NT2/D1 (cell line): ENCODE measurements at places on chromosomes 11 and 22.

GRCh38 chr11:92324890-92325289 is 100.3 kb downstream of the FAT3 start:
- no peak for DNase-seq

DNA sequence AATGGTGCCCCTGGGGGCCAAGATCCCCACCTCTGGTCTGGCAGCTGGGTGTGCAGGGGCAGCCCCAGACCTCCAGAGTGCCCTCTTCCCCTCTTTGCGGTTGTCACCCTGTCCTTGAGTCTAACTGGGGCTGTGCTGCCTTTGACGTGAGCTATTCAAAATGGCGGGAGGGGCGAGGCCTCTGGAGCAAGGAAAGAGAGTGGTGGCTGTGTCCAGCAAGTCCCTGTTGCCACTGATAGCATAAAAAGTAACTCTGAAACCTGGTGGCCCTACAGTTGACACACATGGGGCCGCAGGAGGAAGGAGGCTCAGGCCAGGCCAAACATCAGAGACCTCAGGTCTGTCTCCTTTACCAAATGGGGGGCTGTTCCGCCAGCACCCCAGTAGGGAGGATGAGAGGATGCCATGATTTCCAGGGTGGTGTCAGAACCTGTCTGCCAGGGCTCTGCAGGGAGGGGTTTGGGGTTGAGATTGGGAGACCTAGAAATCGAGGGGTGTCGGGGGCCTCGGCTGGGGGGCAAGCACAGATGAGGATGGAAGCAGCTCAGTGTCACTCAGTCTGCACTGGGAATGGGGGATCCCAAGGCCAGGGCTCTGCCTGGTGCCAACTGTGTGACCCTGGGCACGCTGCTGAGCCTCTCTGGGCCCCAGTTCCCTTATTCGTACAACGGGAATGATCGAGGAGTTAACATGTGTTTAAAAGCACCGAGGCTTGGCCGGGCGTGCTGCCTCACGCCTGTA is 49.2 kb upstream of the KCNQ1OT1 start:
- no peak for DNase-seq

DNA sequence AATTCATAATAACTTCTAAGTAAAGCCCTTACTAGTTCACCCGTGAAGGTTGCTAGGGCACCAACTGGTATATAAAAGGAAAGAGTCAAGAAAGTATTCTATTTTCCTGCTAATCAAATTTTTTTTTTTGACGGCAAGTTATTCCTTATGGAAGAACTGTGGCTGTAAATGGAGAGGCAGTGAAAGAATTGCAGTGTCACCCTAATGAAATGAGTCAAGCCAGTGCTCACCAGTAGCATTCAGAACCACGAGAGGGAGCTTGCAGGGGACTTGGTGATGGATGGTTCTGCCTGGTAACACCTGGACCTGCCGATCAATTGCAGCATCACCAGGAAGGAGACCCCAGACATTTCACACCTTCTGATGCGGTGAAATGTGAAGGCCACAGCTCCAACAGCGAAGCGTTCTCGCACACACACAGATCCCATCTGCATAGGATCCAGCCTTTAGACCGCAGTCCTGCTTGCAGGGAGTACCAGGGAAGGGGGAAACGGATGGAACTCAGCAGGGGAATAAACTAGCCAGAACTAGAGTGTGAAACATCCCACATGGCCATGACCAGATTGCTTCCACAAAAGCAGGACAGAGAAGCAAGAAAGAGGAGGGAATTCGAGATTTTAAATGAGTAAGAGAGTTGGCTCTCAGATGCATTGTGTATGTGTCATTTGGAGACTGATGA is 326.2 kb downstream of the TBC1D22A start:
- no peak for DNase-seq

DNA sequence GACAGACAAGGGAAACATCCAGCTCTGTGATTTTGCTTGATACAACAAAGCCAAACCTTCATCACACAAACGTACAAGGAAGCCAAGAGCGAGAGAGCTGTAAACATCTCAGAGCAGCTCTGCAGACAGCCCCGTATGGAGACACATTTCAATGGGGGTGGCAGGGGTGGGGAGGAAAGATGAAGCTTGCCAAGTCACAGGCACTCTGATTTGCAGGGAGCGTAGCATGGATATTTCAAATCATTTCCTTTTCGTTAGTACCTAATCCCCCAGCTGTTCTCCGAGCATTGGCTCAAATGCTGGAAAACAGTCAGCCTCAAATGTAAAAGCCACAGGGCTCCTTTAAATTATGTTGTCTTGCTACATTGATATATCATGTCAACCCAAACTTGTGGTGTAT is 458.9 kb upstream of the CADM1 start:
- DNase-seq = no peak

GRCh38 chr11:95268391-95268790 is 37.4 kb upstream of the SESN3 start:
- no peak for DNase-seq
